ENCODE measurements at places on chromosomes 12 and 14. TPM values are rescaled to one million over a fixed set of nuclear protein-coding genes. Genes with fewer than 3 reads are reported as not detected.

GRCh38 chr14:93984987-93985410, 8.6 kb upstream of the ASB2 start:
- DNase-seq: no peak

DNA sequence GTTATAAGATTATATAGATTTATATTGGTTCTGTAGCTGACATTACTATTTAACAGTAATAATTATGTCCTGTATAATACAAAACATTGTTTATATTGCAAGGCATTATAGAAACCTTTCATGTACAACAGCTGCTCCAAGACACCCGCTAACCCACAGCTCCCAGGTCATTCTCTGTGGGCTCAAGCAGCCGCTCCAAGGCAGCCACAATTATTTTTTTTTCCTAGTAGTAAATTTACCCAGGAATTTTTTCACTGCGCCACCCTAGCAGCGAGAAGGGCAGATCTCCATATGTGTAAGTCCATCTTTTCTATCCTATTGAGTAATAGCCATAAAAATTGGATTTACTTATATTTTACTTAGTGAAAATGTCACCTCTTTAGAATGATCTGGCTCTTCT, 36.3 kb downstream of the KNTC1 start:
- no peak for DNase-seq

DNA sequence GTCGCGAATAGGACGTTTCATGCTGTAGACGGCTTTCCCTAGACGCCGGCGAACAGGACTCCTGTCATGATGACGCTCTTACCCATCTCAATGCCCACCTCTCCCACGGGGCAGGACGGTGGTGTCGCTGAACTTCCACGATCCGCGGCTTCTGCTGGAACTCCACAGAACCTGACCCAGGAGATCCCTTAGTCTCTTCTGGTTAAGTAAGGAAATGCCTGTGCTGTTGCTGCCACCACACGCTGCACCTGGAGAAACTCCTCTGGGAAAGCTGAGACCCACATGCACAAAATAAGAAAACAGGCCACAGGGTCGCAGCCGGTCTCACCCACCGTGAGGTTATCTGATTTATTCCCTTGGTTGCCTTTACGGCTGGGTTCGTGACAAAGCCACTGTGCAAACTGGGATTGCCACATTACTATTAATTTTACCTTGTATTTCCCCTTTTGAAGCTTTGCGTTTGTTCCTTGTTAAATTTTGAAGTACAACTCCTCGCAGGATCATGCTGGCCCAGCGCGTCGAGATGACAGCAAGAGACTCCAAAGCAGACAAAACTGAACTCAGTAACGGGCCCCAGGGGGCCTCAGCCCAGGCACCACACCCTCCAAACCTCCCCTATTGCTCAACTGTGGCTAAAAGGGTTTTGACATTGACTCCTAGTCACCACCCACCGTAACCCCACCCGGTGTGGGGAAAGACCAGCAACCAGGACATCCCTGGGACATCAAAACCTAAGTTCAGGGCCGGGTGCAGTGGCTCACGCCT, 9.2 kb upstream of the MMP17 start:
- DNase-seq: no peak

GRCh38 chr14:44165286-44165685, 341.8 kb downstream of the FSCB start:
- no peak for DNase-seq

DNA sequence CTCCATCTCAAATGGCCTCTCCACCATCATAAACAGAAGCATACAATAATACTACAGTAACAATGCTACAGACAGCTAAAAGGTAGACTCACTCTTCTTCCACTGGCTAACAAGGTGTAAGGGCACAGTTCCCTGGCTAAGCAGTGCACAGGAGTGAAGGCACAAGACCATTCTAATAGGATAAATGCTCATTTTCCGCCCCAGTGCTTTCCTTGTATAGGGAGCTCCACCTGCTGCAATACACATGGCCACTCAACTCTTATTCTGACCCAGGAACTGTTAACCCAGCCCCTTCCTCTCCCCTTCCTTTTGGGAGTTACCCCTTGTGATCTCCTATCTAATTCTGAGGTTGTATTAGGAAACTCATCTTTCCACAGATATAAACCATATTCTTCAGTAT, 124.6 kb downstream of the KCNK10 start:
- no peak for DNase-seq

GRCh38 chr14:82047777-82048470, 514.3 kb upstream of the SEL1L start:
- DNase-seq: no peak

- no peak for DNase-seq
Observed at GRCh38 chr12:93862424-93862823, 185.2 kb downstream of the CRADD start.

- DNase-seq: no peak
Observed at GRCh38 chr14:61260939-61261776, 20.0 kb downstream of the TMEM30B start.

DNA sequence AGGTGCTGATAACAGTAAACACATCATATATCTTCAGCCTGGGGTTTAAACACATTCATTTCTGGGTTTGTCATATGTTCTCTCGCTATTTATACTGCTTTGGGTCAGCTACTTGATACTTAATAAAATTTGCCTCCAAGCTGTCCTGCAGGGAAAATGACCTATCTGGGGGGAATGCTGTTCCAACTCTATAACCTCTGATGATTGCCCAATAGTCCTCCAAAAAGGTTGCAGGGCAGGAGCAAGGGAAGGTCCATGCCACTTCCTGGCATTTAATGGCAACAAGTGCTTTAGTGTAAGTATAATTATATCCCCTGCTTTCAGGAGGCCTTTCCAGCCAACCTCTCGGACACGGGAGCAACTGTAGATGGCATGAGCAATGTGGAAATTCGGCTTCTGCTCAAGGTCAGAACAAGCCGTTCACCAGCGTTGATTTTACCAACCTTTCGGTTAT, 198.0 kb upstream of the EEA1 start:
- DNase-seq: no peak

DNA sequence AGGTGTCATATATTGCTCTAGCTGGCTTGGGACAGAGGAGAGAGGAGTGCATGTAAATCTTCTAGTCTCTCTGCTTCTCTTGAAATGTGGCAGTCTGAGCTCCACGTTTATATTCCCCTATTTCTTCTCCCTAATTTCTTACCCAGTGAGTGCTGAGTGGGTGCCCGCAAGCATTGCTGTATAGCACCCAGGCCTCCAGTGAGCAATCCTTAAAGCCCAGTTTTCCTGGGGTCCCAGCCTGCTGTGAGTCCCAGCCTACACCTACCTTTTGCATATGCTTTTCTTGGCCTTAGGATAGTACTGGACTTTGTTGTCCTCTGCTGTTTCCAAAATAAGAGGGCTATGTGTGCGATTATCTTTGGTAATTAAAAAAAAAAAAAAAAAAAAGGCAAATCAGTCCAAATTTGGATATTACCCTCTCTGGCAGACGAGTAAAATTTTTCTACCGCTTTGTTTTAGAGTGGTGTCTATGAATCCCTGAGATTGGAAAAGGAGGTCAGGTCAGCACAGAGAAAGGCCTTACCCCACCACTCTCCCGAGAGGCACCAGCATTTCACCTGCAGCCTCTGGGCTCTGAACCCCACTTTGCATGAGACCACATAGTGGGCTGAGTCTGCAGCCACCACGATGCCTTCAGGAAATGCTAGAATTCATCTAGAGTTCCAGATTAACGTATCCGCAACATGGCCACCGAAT, 1.1 kb downstream of the MGST1 start:
- no peak for DNase-seq

Gene HSP90AA1
- total RNA-seq: 179 TPM

Gene COCH
- total RNA-seq: 2.2 TPM
